Activated effector memory CD4-positive, alpha-beta T cell treated with anti-CD3 and anti-CD28 coated beads, Interleukin-2, amount 50 U/mL, for 16 hours (primary cell): ENCODE measurements at places on chromosomes 3 and 15.
A peak's percentile ranks its signal among the peaks of the same experiment; 100 is the strongest.

DNA sequence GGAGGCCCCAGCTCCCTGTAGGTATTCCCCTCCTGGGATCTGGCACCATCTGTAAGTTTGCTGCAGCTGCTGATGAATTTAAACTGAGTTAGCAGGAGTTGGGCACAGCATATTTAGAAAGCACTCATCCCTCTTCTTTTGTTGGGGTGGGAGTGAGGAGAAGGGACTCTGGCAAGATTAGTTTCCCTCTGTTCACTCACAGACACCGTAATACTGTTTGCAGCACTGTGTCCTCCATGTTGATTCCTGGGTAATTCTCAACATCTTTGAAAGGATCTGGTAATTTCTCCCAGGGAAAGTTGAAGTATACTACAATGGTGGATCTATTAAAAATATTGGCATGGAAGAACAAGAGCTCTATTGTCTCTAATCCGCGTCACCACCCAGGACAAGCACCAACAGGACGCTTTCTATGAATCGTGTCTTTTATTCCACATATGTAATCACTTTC is 173.3 kb downstream of the RBMS3 start:
- no peak for DNase-seq

DNA sequence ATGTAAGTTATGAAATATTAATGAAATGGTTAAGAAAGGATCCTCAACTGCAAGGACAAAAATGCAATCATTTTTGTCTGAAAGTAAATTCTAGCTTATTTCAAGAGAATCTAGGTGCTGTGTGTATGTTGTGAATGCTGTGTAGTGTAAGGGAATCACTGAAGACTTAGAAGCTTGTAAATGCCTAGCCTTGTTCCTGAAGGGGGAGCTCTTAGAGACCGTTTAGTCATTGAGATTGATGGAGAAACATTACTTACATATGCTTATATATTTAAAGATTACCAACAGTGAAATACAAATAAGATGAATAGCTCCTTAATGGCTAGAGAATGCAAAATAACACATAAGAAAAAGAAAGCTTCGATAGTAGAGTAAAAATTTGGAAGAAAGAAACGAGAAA is 67.9 kb downstream of the CNTN4 start:
- no peak for DNase-seq

- DNase-seq, result no peak
Observed at GRCh38 chr3:167394003-167394402, 13.9 kb upstream of the ZBBX start.

- DNase-seq, result no peak
Observed at GRCh38 chr3:55876560-55876959, 389.5 kb upstream of the WNT5A start.

GRCh38 chr3:77040926-77041722 is 1.2 kb downstream of the ROBO2 start:
- no peak for DNase-seq

- no peak for DNase-seq
Observed at GRCh38 chr3:183313351-183313750, 60.3 kb downstream of the B3GNT5 start.

DNA sequence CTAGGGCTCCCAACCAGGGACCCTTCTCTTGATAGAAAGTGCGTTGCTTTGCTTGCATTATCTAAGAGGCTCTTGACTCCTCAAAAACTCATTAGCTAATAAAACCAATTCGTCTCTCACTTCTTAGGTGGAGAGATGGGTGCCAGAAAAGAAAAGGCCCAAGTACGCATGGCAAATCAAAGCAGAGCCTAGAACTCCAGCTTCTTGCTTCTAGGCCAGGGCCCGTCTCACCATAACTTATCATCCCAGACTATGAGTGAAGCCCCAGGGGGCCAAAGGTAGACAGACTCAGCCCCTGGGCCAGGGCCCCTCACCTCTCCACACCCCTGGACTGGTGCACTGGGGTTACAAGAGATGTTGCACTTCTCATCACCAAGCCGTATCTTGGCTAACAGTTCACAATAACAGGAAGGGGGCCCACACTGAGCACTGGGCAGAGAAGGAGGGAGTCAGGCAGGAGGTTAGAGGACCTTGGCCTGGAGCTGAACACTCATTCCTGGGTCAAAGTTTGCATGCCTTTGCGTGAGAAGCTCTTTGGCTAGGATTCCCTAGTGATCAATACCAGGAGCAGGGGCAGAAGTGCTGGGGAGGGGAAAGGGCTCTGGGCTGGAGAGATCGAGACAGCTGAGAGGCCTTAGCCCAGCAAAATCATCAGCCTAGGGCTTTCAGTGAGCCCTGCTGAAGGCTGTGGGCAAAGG is 5.4 kb upstream of the CYP1A1 start:
- DNase-seq, result peak; percentile 50

- peak; percentile 82 for DNase-seq
Observed at GRCh38 chr3:172673210-172673679, 37.6 kb downstream of the NCEH1 start.

DNA sequence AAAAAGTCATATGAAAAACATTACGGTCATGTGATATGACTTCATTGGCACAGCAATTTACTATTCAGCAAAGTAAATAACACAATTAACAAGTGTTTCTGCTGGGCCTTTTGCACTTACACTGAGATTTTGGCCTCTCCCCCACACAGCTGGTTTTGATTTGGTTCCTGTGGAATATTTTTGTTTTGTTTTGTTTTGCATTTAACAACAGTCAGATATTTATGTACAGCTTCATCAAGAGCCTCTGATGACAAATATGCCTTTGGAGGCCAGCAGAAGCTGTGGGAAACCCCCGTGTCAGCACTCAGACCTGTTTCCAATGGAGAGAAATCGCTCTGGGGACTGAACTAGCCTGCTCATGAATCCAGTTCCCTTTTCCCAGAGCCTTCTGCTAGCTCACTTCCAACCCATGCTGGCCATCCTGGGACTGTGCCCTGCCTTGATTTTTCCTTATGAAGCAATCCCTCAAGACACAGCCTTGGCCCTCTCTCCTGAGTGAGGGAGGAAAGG is 161.9 kb downstream of the ATG7 start:
- no peak for DNase-seq

DNA sequence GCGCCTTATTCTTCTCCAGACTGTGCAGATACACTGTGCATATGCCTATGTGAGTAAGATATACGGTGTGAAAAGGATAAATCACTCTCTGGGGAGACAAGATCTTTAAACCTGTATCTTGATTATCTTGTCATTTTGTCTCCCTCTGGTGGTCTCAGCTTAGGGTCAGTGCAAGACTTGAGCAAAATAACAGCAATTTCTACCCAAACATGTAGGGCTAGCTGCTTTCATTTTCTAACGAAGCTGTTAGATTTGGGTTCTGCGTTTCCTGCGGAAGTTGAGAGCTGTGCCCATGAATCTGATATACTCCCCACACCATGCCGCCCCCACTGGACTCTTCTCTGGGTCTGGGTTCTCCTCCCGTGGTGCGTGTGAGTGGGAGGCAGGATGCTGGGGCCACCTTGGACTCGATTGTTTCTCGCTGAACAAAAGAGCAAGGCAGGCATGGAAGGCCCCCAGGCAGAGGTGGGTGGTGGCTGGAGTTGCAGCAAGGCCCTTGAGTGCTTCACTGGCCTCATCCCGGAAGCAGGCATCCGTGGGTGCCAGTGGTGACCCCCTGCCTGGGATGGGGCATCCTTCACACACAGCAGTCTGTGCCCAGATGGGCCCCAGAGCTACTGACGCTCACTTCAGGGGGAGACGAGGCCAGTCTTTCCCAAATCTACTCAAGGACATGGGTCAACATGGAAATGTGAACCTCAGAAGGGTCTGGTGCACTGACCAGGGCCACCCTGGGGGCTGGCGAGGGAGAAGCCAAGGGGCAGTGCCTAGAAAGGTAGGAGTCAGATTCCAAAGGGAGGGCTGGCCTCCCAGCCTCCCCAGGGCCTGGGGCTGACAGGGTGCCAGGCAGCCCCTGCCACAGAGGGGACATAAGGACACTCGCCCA is 179.6 kb downstream of the NSMCE3 start:
- DNase-seq, result no peak

- DNase-seq, result no peak
Observed at GRCh38 chr3:57805266-57805665, 49.2 kb downstream of the SLMAP start.

DNA sequence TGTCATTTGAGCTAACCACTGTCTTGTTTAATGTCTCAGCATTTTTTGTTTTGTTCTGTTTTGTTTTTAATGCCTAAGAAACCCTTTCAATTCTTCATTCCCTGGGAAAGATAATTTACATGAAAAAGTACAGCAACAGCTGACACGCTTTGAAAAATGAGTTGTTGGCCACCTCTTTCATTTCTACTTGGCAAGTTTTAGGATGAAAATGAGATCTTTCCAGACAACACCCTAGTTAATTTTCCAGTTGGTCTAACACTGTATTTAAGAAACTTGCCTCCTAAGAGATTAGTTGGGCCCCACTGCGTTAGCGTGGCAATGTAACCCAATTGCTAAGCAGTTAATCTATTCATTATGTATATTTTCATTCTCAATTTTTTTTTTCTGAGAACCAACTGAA is 194.0 kb upstream of the LRRN1 start:
- DNase-seq, result no peak

- DNase-seq, result peak; percentile 67
Observed at GRCh38 chr15:60795889-60796288, 316.9 kb upstream of the ICE2 start.

DNA sequence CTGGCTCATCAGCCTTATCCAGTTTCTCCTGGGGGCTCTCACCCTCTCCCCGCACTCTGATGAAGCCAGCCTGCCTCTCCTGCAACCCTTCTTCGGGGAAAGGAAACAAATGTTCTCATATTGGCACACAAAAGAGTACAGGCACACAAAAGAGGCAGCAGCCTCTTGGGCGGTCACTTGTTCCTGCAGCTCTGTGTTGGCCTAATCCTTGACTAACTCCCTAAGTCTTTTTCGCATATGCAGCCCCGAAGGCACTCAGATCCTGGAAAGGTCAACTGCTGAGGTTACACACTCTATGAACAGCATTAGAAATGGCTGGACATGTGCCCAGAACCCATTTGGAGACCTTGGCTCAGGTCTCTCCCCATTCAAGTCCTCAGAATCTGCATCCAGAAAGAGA is 7.4 kb upstream of the CAMP start:
- DNase-seq, result no peak

GRCh38 chr3:152443212-152444023 is 174.7 kb downstream of the MBNL1 start:
- DNase-seq, result no peak

DNA sequence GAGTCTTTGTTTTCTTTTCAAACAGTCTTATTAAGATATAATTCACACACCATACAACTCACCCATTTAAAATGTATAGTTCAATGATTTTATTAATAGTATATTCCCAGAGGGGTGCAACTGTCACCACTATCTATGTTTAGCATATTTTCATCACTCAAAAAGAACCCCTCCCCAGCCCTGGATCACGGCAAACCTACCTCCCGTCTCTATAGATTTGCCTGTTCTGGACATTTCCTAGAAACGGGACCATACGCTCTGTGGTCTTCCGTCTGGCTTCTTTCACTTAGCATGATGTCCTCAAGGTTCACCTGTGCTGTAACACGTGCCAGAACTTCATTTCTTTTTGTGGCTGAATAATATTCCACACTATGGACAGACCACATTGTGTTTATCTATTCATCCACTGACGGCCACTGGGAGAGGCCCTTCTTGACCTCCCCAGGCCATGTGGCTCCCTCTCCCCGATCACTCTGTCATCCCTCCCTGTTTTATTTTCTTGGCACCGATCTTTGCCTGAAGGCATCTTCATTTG is 56.4 kb downstream of the IQSEC1 start:
- no peak for DNase-seq

DNA sequence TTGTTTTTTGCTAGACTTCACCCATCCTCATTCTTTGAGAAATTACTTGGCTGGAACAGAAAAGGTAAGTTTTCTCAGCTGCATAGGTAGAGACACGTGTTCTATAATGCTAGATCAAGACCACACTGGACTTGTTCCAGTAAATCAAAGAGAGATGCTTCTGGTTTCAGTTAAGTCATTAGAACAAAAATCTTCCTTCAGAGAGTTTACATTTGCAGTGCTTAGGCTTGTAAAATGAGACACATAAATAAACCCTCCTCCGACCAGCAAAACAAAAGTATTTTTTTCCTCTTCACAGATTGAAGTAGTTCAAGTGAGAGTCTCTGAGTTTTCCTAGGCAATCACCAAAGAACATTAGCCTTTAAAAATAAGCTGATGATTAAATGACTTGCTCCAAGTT is 87.3 kb upstream of the PROK2 start:
- DNase-seq, result no peak

GRCh38 chr3:138356730-138357405 is 8.5 kb downstream of the MRAS start:
- no peak for DNase-seq

GRCh38 chr3:105364128-105364527 is 2.6 kb upstream of the ALCAM start:
- no peak for DNase-seq

- no peak for DNase-seq
Observed at GRCh38 chr15:39789736-39790135, 7.1 kb upstream of the FSIP1 start.

GRCh38 chr3:150945226-150946032 is 27.1 kb downstream of the CLRN1 start:
- DNase-seq, result no peak

DNA sequence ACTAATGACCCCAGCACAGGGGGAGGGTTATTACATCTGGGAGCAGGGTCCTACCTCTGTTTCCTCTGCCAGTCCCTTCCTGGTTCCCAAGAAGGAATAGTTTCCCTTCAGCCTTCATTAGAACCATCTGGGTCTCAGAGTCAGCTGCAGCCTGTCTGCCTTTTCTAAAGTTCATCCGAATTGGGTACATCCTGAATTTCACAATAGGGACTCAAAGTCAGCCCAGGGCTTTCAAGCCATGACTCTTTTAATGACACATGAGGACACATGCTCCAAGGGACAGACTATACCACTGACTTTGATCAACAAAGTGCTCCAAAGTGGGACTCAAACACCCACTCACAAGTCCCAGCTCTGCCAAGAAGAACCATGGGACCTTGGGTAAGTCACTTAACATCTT is 12.7 kb upstream of the CRABP1 start:
- no peak for DNase-seq

GRCh38 chr3:43998836-43999727 is 242.6 kb upstream of the TOPAZ1 start:
- DNase-seq, result no peak

DNA sequence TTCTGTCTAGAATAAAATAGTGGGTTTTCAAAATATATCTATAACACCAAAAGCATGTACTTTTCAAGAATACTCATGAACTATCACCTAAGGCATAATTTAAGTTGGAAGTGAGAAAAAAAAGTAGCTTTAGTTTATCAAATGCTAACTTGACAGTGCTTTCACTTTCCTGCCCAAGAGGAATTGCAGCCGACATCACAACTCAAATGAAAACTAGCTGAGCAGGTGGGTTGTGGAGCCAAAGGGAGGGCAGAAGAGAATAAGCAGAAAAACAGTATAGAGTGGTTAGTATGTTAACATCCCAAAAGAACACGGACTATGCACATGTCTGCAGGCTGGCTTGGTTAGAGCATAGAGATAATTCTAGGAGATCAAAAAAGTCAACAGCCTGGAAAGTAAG is 120.9 kb downstream of the NEDD4 start:
- no peak for DNase-seq

- no peak for DNase-seq
Observed at GRCh38 chr3:149325581-149325980, 7.9 kb downstream of the TM4SF18 start.
